ENCODE measurements at places on chromosomes 16 and 17.

- DNase-seq = no peak
Observed at GRCh38 chr16:87586201-87586782, 16.0 kb upstream of the JPH3 start.

GRCh38 chr17:39836117-39836516 is 28.0 kb downstream of the IKZF3 start:
- no peak for DNase-seq

DNA sequence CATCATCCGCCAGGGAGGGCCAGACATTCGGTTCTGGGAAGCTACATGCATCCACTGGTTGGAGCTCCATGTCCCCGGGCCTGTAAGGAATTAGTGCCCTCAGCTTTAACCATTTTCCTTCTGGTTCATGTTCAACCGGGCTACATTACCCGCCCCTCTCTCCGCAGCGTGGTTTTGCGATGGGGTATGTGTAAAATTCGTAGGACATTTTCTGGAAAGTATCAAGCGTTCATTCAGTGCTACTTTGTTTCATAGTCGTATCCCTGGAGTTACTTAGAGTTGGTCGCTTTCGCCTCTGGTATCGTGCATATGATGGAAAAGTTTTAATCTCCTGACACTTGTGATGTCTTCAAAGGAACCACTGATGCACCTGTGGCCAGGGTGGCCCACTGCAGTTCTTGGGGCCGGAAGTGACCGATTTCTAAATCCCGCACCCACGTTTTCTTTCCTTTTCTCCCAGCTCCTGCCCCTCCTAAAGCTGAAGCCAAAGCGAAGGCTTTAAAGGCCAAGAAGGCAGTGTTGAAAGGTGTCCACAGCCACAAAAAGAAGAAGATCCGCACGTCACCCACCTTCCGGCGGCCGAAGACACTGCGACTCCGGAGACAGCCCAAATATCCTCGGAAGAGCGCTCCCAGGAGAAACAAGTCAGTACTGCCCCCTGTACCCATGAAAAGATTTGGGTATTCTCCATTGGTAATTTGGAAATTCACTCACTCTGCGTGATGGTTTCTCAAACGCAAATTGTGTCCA is 637 bp downstream of the RPL23A start:
- DNase-seq = no peak

DNA sequence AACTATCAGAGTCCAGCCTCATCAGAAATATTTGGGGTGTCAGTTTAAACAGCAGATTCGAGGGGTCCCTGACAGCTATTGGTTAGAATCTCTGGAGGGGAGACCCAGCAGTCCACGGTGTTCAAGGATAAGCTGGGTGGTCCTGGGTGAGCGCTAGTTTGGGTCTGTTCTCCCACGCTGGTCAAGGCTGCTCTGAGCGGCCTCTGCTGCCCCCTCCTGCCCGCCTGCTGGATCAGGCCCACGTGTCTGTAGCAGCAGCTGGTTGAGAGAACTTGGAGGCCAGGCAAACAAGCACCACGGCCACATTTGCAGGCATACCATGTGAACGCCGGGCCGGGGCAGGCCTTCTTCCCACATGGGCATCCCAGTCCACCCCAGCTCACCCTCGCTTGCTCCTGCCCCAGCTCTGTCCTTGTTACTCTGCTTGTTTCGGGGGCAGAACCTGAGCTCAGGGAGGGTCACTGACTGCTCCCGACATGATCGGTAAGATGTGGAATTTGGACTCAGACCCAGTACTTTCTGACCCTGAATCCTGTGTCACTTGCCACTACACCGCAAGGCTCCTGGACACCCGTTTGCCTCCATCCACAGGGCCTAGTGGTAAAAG is 7.4 kb downstream of the FOXF1 start:
- no peak for DNase-seq

GRCh38 chr16:11147754-11148444 is 108.1 kb downstream of the SOCS1 start:
- no peak for DNase-seq

DNA sequence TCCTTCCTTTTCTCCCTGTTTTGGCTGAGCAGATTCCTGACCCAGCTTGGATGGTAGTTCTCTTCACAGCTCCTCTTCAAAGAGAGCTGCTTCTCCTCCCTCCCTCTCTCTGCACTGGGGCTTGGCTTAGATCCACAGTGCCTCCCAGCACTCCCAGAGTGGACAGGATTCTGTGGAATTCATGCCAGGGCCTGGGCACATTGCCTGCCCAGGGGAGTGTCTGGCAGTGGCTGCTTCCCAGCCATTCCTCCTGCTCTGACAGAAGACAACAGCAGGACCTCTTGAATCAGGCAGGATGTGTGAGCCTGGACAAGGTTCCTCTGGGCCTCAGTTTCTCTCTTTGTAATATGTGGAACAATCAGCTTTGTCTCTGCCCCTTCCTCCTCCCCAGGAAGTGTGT is 4.5 kb upstream of the MMP28 start:
- no peak for DNase-seq

DNA sequence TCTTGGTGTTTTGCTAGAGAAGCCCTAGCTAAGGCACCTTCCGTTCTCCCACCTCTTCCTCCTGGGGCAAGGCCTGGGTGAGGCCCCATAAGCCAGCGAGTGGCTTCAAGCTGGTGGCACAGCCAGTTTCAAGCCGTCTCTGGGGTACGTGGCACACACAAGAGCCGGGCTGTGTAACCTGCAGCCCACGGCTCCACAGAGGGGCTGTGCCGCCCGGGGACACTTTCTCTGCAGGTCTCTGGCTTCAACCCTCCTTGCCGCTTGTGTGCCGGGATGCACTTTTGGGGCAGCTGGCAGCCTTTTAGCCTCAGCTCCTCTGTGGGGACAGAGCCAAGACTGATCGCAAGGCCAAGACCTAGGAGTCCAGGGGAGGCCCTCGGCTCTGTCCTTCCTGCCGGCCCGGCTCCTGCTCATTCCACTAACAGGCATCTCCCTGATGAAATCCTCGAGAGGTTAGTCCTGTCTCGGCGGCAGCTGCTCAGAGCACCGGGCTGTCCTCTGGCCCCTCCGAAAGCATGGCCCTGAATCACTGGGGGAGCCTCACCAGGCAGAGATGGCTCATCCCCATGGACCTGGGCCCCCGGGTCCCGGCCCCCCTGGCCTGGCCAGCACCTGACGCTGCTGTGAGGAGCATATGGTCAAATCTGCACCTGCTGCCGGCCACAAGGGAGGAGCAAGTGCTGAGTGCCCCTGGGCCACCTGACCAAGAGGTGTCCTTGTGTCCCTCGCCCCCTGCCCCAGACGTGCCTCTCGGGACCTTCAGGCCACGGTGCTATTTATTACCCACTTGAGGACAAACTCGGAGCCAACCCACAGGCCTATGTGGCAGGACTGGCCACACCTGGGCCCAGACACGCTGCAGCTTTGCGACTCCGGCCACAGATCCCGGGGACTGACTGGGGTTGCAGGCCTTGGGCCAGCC is 98.5 kb downstream of the METRNL start:
- no peak for DNase-seq

GRCh38 chr16:82183004-82183397 is 13.0 kb upstream of the MPHOSPH6 start:
- DNase-seq = no peak

GRCh38 chr17:40659911-40660310 is 5.1 kb downstream of the KRT222 start:
- DNase-seq = no peak

DNA sequence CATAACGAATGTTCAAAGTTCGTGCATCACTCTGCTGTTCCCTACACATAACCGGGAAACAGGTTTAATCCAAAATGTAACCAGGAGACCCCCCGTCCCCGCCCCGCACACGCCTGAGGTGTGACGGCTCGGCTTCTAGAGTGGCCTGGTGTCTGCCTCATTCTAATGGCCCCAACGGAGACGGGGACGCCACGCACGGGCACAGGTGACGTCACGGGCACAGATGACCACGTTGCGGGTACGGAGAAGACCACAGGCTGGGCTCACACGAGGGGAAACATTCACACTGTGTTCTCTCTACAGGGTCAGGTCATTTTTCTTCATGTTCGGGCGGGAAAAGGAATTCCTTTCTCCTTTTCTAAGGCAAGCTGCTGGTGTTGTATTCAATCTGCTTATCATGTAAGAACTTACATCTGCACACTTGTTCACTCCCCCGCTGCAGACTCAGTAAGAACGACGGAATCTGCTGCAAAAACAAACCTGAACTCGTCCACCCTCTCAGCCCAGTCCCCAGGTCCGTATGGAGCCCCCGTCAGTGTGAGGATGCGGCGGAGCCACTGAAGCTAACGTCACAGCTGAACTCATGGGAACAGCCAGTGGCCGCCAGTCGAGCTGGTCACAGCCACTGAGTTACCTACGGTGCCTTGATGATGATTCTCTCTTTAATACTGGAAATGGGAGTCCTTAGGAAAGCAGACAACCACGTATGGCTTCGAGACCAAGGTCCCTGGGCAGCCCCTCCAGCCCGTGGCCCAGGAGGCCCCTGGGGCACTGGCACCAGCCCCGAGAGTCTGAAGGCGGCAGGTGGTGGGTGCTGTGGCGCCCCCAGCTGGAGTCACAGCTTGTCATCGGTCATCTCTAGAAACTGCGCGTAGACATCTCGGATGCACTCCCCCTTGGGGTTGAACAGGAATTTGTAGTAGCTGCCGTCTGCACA is 32.9 kb downstream of the WDR45B start:
- no peak for DNase-seq

DNA sequence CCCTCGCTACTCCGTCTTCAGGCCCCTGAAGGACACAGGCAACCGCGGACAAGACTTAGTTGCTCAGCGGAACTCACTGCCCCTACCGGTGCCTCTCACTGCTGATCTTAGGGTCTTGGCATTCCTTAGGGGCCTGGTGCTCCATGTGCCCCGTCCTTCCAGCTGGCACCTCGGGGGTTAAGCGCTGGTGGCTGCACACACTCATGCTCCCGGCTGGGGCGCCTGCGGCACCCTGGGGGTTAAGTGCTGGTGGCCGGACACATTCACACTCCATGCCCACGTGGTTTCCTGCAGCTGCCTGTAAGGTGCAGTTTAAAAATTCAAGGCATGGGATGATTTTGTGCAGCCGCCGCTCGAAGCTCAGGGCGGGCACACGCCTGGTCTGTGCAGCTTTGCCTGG is 45.1 kb downstream of the BAIAP2 start:
- no peak for DNase-seq

GRCh38 chr17:27315322-27315721 is 21.4 kb downstream of the WSB1 start:
- DNase-seq = no peak

DNA sequence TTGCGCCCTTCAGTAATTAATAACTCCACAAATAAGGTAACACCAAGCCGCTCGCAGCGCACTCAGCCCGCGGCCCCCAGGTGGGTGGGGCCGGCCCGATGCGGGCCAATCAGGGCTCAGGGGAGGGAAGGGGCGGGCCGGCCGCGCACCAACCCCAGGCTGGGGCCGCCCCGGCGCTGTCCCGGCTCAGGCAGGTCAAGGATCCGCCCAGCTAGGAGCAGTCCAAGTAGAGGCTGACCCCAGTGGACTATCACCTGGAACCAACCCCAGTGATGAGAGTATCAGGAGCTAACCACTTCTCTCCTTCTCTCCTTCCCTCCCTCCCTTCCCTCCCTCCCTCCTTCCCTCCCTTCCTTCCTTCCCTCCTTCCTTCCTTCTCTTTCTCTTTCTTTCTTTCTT is 110.8 kb downstream of the C16orf78 start:
- no peak for DNase-seq

GRCh38 chr17:34420254-34420766 is 57.3 kb upstream of the CCL1 start:
- DNase-seq = peak; percentile 61

GRCh38 chr17:21213638-21214014 is 335 bp downstream of the TMEM11 start:
- DNase-seq = no peak

DNA sequence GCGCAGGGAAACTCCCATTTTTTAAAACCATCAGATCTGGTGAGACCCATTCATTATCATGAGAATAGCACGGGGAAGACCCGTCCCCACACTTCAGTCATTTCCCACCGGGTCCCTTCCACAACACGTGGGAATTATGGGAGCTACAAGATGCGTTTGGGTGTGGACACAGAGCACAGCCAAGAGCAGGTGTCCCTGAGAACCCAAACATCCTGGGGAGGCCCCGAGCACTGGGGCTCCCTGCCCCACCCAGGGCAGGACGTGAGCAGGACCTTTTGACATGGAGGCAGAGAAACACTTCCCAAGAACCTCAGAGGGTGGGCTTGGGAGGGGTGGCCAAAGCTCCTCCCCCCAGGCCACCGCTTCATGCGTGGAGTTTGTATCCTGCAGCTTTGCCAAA is 89.9 kb upstream of the DNAH17 start:
- no peak for DNase-seq

DNA sequence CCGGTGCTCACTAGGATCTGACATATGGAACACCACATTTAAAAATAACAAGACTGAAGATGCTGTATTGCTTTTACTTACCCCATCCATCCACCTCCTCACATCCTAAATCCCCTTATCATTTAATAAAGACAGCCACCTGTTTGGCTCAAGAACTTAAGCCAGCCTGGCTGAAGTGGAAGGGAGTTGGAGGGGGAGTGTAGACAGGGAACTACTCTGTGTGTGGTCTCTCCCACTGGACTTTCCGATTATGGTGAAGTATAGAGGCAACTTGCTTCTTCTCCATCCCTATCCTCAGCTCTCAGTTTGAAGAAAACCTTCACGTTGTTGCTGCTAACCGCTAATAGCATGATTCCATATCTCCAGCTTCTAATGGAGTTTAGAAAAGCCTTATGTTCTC is 313.4 kb downstream of the CDH11 start:
- no peak for DNase-seq

DNA sequence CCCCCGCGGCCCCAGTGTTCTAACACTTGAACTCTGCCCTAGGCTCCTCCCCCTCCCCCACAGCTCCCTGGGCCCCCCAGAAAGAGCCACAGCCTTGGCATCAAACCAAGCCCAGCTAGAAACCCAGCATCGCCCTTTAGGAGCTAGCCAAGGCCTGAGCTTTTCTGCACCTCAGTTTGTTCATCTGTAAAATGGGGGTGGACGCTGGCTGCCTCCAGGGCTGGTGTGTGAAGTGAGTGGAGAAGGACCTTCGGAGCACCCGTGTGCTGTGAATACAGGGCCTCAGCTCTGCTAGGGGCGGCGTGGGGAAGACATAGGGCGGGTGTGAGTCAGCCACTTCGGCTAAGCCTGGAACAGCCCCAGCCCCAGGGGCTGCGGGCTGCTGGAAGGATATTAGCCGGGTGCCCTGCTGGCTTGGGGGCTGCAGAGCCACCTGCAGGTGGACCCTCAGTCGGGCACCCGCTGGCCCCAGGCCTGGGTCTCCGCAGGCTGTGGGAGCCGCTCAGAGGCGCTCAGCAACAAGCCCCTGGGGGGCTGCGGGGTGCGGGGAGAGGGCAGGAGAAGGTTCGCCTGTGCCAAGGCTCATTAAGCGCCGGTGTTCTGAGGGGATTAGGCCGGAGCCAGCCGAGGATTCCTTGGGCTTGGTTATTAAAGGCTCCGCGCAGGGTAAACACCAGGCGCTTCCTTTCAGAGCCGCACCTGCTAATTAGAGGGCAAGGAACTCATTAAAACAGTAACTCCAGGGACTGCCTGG is 217.0 kb upstream of the CIBAR2 start:
- no peak for DNase-seq

DNA sequence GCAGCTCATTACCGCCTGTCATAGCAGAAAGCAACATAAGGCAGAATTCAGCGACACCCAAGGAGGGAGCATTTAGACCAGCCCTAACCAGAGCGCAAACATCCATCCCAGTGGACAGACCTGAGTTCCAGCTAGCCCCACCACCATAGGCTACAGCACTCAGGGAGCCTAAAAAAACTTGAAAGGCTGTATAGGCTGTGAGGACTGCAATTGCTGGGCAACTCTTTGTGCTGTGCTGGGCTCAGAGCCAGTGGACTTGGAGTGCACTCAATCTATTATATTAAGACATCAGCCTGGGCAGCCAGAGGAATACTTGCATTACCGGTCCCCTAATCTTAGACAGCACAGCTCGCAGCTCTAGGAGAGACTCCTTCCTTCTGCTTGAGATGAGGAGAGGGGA is 207.3 kb downstream of the KIF2B start:
- DNase-seq = no peak
